Stimulated activated memory B cell treated with anti-CD40 and anti-IgM and Interleukin-4, amounts not matched to agents 10 μg/mL and 1 μg/mL and 100 μg/mL, for 72 hours (primary cell): ENCODE measurements at places on chromosomes 13 and 19.

- ATAC-seq: peak; percentile 96
Observed at GRCh38 chr13:40060296-40061007, 405.0 kb downstream of the COG6 start.

DNA sequence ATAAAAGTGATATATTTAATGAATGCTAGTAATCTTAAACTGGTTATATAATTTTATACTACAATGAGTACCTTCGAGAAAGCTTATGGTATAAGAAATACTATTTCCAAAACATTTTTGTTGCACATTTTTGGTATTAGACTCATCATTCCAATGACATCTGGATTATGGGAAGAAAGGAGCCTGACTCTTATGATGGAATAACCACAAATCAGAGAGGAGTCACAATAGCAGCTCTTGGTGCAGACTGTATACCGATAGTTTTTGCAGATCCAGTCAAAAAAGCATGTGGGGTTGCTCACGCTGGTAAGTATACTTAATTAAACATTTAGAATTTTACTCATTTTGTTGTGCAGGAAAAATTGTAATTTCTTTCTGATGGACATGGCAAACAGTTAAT lies 3.9 kb downstream of the LACC1 start:
- no peak for ATAC-seq

- no peak for ATAC-seq
Observed at GRCh38 chr13:41546372-41547190, 89.2 kb downstream of the RGCC start.

DNA sequence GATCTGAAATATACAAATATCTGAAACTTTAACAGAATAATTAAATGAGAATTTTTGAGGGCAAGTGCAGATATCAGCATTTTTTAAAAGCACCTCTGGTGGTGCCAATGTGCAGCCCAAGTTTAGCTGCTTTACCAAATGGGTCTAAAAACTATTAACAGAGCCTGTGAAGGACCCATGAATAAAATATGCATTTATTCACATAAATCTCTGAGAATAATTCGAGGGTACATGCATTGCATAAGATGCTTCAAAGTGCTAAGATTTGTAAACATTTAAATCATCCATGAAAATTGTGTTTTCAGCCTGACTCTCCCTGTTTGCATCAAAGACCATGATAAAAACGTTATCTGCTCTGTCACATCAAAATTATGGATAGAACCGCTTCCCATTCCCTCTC lies 47.1 kb upstream of the TNFSF11 start:
- ATAC-seq: no peak

DNA sequence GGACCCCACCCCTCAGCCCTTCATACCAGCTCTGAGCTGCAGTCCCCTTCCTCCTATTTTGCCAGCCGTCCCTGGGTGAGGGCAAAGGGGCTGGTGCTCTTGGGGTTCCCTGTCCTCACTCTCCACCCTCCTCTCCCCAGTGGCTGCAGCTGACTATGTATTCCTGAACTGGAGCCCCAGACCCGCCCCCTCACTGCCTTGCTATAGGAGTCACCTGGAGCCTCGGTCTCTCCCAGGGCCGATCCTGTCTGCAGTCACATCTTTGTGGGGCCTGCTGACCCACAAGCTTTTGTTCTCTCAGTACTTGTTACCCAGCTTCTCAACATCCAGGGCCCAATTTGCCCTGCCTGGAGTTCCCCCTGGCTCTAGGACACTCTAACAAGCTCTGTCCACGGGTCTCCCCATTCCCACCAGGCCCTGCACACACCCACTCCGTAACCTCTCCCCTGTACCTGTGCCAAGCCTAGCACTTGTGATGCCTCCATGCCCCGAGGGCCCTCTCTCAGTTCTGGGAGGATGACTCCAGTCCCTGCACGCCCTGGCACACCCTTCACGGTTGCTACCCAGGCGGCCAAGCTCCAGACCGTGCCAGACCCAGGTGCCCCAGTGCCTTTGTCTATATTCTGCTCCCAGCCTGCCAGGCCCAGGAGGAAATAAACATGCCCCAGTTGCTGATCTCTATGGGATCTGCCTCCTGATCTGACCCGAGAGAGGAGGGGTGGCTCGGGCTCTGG lies 2.4 kb downstream of the COX7A1 start:
- no peak for ATAC-seq

DNA sequence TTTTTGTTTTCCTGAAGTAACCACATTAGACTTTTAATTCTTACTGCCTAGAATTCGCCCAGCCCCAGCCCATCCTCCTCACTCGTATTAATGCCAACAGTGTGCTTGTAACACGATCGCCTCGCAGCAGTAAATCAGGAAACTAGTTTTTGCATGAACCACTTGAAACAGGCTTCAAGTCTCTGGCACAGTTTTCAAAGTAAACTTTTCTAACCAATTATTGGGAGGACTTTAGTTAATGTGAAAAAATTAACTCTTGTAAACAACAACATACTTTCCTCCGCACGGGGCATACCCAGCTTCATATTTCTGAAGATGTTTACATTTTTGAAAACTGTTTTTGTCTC lies 39.2 kb downstream of the TNFRSF19 start:
- no peak for ATAC-seq

GRCh38 chr13:51322826-51323225 lies 16.7 kb upstream of the SERPINE3 start:
- no peak for ATAC-seq

- no peak for ATAC-seq
Observed at GRCh38 chr13:110274687-110275086, 32.3 kb downstream of the COL4A1 start.

DNA sequence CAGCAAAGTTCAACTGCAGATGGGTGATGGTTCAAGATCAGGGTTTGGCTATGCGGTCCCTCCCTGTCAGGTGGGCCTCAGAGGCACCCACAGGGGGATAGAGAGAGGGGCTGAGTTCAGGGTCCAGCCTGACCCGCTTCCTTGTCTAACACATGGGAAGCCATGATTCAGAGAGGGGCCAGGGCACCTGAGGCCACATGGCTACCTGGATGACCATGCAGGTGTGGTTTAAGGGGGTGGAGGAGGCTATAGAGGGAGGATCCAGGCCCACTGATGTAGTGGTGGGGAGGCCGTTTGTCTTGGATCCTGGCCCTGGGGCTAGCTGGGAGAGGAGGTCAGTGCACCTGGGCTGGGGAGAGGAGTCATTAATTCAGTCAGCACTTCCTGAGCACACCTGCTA lies 56.7 kb downstream of the ZNF536 start:
- ATAC-seq: no peak

GRCh38 chr19:4310247-4311121 lies 6.1 kb downstream of the FSD1 start:
- peak; percentile 39 for ATAC-seq

DNA sequence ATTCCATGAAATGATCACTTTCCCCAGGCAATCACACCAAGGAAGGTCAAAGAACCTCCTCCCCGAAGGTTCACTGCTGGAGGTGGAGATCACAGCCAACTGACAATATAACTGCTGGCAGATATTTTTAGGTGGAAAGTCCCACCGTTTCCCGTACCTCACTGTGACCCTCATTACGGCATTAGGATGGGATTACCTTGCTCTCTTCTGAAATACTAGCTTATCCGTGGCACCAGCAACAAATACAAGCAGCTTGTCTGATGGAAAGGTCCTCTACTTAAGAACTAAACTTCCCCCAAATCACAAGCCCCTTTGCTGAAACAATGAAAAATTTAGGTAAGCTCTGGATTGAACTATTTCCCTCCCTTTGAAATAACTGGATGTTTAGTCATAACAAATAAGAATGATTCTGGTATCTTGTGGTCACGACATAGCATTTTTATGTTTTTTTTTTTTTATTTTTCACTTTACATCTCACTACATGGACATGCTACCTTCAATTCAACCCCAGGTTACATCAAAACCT lies 178.9 kb downstream of the COL4A1 start:
- ATAC-seq: no peak

GRCh38 chr13:19781526-19781925 lies 1.2 kb downstream of the PSPC1 start:
- no peak for ATAC-seq

DNA sequence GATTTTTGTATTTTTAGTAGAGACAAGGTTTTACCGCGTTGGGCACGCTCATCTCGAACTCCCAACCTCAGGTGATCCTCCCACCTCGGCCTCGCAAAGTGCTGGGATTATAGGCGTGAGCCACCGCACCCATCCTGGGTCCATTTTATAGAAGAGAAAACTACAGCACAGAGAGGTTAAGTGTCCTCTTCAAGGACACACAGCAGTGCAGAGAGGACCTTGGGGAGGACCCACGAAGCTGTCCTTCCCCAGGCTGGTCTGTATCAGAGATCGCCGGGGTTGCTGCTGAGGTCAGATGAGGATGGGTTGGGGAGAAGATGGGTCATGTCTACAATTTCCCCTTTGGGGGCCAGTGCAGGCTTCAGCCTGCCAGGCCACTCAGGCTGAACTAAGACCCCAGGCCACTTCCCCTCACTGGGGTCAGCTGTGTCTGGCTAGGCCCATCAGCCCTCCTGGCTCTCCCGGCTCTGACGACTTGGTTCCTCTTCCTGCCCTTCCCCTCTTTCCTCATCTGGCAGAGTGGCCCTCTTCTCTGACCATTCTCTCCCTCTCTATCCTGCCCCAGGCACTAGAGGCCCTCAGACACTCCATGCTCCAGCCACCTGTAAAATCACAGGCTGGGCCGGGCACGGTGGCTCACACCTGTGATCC lies 9.6 kb downstream of the MYO1F start:
- no peak for ATAC-seq

GRCh38 chr13:98368019-98368418 lies 190.9 kb upstream of the RNF113B start:
- ATAC-seq: no peak

- no peak for ATAC-seq
Observed at GRCh38 chr13:46738766-46739165, 58.2 kb downstream of the ESD start.

DNA sequence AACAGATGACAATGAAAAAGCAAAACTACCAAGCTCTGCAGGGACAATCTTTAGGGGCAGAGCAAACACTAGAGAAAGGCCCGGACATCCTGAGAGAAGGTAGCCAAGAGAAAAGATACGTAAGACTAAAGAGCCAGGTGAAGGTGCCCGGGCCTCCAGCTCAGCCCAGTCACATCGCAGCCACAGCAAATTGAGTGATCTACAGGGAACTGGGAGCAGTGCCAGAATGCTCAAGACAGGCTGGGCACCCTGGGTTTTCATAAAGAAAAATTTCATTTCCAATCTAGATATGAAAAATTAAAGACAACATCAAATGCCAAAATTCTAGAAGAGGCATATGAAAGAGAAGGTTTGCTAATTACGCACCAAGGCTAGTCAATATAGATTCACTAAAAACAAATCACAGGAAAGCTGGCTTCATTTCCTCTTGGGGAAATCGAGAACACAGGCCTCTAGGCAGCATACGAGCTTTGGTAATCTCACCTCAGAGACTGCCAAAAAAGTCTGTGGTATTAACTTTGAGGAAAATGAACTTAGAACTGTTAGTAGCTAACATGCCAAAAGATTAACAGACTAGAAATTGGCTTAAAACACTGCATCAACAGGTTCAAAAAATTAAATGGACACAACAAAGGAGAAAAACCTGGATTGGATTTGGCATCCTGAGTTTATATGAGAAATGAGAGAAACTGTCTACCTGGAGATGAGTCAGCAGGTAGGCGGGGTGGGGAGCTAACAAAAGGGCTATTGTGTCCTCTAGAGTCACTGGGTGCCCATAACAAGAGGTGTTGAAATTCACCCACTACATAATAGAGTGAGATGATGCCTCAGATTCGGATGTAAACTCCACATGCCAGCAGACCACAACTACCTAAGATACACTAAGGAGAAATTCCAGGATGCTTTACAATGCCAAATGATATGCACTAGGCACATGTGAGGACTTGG lies 6.6 kb downstream of the ANKRD10 start:
- ATAC-seq: no peak
